Fibroblast of lung (primary cell): ENCODE measurements at places on chromosomes 5 and 9. TPM values are rescaled to one million over a fixed set of nuclear protein-coding genes. Genes with fewer than 3 reads are reported as not detected.

GRCh38 chr9:123407217-123407851 is 51.3 kb downstream of the CRB2 start:
- peak; percentile 63 for DNase-seq

GRCh38 chr5:147452165-147452811 is 57.6 kb downstream of the DPYSL3 start:
- no peak for DNase-seq

Gene FAM151B
- 3.9 and 4.8 TPM in 2 replicates for total RNA-seq

DNA sequence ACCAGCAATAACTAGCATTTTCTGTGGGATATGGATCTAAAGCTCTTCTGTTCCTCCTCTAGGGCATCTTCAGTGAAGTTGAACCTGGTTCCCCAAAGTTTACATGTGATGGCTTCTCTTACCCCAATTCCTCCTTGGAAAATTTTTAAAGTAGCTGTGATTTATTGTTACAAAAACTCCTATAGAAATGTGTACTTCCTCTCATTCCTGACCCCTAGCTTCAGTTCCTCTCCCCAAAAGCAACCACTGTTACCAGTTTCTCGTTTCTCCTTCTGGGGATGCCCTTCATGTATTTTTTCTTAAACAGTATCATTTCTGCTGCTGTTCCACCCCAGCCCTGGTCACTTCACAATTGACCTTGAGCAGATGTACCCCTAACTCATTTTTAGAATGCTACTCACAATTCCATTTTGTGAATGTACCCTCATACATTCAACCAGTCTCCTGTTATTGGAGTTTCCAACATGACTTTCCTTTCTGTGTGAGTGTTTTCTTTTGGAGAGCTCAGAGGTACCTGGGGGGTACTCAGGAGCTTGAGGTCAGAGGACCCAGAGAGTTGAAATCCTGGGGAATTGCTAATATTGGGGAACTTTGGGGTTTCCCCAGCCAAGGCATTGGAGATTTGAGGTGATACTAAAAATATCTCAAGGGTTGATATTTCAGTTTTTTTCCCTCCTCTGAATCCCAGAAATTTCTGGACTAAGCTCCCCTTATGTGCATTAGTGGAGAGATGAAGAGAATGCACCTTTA is 18.6 kb upstream of the GLRX start:
- no peak for DNase-seq

Gene IRX4
- not detected in 2 replicates for total RNA-seq

Gene PCDHB6
- total RNA-seq = 0.26 and 0.33 TPM in 2 replicates

DNA sequence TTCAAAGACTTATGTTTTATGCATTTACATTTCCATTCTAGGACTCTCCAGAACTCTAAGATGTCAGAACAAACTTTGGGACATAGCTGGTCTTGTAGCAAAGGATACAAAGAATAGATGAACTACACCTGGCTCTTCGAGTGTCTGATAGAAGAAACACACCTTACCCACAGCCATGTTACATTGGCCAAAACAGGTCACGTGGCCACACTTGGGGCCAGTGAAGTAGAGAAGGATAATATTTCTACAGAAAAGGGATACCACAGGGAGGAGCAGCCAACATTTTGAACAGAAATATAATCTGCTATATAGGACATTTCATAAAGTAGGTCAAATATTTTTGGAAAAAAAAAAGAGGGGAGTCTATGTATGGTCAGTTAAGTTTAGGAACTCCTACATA is 22.7 kb upstream of the LIFR start:
- DNase-seq = no peak

- no peak for DNase-seq
These were observed 2371.7 kb upstream of the C9orf72 start for GRCh38 chr9:29945012-29945411.
